ENCODE measurements at places on chromosomes 1 and 21.

DNA sequence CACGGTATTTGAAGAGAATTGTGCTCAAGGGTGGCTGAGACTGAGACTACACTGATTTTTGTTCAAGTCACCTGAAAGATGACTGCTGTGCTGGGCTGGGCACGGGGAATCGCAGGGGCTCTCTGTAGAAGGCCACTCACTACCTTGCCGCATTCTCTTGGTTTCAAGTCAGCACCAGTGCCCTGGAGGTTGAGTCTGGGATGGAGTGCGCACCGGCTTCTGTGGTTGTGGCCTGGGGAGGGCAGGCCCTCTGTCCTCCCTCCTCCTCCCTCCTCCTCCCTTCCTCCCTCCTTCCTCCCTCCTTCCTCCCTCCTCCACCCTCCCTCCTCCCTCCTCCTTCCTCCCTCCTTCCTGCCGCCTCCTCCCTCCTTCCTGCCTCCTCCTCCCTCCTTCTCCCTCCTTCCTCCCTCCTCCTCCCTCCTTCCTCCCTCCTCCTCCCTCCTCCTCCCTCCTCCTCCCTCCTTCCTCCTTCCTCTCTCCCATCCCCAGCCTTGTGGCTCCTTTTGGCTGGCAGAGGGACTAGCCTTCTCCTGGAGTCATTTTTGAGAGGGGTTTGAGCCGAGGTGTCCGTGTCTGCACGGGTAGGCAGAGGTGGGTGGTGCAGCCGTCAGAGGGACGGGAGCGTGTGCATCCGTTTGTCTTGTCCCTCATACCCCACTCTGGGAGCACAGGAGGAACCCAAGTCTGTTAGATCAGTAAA is 9.5 kb downstream of the RER1 start:
- DNase-seq, result no peak

- DNase-seq, result no peak
Observed at GRCh38 chr1:64505944-64506655, 36.2 kb downstream of the CACHD1 start.

DNA sequence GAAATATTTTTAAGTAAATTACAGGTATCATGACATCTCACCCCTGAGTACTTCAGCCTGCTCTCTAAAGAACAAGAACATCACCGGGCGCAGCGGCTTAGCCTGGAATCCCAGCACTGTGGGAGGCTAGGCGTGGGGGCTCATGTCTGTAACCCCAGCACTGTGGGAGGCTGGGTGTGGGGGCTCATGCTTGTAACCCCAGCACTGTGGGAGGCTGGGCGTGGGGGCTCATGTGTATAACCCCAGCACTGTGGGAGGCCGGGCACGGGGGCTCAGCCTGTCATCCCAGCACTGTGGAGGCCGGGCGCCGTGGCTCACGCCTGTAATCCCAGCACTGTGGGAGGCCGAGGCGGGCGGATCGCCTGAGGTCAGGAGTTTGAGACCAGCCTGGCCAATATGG is 7.7 kb upstream of the CDK11B start:
- no peak for DNase-seq

DNA sequence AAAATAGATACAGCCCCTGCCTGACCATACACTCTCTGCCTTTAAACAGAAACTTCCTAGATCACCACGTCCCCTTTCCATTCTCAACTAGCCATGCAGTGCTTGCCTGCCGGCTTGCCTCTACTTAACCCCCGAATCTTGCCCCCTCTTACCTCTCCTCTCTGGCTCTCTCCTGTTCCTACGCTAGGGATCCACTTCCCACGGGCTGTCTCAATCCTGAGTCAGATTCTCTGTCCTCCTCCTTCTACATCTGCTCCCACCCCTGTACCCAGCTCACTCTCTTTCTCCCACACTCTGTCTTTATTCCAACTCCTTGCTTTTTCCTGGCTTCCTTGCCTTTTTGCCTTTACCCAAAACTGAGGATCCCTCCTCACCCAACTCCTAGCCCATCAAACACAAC is 29.3 kb downstream of the ATF3 start:
- DNase-seq, result no peak

DNA sequence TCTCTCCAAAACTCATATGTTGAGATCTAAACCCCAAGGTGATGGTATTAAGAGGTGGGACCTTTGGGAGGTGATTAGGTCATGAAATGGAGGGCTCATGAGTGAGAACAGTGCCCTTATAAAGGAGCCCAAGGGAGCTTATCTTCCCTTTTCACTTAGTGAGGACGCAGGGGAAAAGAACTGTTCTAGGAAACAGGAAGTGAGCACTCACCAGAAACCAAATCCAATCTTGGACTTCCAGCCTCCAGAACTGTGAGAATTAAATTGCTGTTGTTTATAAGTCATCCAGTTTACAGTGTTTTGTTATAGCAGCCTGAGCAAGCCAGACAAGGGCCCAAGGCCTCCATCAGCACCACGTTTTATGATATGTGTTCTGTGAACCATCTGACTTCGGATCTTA is 60.3 kb upstream of the LRRC8D start:
- no peak for DNase-seq

DNA sequence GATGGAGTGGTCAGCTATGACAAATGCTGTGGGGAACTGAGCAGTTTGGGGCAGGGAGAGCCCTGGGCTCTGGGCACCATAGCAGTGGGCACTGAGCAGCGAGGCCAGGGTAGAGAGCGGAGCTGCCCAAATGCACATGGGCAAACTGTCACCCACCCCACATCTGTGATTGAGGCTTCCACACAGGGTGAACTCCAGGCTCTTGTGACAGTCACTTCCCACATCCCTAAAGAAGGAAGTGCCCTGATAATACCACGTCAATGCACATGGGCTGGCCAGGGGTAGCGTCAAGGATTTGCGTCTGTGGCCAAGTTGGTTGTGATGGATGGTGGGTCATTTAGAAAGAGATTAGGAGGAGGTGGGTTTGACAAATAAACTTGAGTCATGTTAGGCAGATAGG is 2.6 kb upstream of the GUCA2B start:
- DNase-seq, result no peak

DNA sequence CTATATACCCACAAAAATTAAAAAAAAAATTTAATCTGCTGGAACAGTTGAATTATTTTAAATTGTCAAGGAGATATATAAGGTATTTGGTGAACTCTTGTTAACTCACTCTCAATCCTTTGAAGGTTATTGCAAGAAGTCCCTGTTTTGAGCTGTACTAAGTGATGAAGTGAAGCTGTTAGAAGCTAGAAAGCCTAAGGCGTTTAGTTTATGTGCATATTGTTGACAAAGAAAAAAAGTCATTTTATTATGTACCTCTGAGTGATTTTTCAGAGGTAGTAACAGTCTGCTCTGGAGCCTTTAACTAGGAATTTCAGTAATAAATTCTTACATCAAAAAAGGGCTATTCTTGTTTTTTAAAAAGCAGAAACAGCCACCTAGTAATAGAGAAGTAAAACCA is 59.6 kb downstream of the TMEM200B start:
- DNase-seq, result no peak

DNA sequence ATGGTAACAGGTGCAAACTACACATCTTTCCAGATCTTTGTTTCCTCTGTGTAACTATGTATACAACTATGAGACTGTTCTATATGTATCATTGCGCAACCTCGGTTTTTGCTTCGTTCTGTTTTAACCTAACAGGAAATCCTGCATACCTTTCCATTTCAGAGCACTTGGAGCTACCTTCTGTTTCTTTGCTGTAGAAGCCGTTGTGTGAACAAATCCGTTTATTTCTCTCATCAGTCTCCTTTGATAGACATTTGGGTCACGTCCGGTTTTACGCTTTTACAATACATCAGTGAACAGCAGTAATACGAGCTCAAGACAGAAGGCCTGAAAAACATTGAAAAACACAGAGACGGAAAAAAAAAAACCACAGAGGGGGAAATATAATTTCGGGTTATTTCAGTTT is 10.5 kb downstream of the ATP5IF1 start:
- DNase-seq, result no peak

- DNase-seq, result no peak
Observed at GRCh38 chr1:99171184-99171813, 93.0 kb upstream of the PLPPR4 start.

- DNase-seq, result no peak
Observed at GRCh38 chr1:54774820-54775498, 10.6 kb upstream of the PARS2 start.

GRCh38 chr1:109243221-109243620 is 6.1 kb upstream of the CELSR2 start:
- no peak for DNase-seq

- DNase-seq, result no peak
Observed at GRCh38 chr1:210294999-210295745, 33.5 kb upstream of the HHAT start.

GRCh38 chr1:231727171-231727570 is 100.6 kb downstream of the DISC1 start:
- DNase-seq, result no peak

DNA sequence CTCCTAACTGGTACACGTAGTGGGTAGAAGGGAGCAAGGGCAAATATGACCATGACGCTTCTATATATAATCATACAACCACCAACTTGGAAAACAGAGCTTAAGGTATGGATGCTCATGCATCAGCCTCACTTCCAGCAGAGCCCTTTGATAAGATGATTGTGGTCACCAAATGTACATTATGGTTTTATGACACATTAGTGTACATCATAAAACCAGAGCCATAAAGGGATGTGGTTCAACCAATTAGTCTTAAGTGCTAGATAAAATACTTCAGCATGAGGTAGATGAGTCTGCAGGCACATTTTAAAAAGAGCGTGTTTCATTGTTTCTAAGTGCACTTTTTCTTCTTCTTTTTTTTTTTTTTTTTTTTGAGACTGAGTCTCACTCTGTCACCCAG is 43.7 kb downstream of the NIBAN1 start:
- DNase-seq, result no peak

DNA sequence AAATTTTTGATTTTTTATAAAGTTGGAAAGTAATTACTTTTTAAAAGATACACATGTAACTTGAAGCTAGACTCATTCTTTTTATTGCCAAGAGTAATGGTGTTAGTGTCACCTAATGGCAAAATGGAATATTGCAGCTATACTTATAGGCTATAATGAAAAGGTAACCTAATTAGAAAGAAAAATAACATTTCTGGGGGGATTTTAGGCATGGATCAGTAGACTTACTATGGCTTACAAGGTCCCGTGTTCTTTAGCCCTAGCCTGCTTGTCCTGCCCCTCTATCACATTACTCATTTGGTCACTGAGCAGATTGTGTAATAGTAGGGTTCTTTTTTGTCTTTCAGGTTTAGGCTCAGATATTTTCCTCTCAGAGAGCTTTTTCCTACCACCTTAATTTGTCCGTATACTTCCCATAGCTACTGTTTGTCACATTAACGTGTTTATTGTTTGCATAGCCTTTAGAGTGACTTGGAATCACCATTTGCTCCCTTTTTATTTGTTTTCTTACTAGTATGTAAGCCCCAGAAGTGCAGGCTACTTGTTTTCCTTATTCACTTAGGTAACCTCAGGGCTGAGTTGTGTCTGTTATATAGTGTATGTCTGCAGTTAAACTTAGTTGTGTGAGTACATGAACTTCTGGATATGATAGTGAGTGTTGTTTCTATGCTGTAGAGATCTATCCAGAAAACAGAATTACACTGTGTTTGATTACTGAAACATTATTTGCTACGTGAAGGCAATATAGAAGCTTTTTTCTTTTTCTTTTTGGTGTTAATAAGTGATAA is 58.7 kb downstream of the RABGAP1L start:
- DNase-seq, result no peak

DNA sequence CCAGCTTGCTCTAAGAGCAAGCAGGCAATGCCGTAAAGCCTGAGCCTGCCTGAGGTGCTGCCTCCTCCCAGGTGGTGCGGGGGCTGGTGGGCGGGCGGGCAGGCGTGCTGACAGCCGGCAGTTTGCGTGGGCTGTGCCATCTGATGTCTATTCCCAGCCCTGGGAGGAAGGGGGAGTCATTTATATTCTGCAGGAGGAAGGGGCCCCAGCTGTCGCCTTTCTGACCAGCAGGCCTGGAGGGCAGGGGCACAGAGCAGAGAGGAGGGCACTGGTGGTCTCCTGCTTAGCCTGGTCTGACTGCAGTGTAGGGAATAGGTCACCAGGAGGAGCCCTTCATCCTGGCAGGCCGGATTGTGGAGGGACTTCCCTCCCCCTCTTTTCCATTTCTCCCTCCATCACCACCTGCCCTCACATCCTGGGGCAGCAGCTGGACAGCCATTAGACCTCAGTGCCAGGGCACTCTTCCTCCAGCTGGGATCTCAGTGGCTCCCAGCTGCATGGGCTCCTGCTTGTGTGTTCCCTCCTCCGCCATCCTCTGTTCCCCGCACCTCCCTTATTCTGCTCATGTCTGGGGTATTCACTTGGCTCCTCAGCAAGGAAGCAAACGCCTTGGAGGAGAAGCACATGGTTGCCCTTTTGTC is 4.4 kb downstream of the CYB561D1 start:
- DNase-seq, result no peak

GRCh38 chr1:194339471-194339870 is 1153.1 kb upstream of the B3GALT2 start:
- DNase-seq, result no peak

DNA sequence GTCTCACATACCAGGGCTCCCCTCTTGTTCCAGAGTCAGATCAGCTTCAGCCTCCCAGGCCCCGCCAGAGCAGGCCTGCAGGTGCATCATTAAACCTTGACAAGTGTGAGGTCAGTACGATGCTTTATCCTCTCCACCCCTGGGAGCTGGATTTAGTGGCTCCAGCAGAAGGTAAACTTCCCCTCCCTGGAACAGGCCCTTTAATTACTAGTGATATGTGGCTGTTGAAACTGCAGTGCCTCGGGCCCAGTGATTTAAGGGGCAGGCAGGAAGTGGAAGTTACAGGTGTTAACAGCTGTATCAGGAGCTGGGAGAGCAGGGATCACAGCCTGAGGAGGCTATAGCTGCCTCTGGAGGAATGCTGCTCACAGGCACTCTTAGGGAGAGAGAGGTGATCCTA is 132.4 kb upstream of the KLHDC7A start:
- DNase-seq, result no peak

DNA sequence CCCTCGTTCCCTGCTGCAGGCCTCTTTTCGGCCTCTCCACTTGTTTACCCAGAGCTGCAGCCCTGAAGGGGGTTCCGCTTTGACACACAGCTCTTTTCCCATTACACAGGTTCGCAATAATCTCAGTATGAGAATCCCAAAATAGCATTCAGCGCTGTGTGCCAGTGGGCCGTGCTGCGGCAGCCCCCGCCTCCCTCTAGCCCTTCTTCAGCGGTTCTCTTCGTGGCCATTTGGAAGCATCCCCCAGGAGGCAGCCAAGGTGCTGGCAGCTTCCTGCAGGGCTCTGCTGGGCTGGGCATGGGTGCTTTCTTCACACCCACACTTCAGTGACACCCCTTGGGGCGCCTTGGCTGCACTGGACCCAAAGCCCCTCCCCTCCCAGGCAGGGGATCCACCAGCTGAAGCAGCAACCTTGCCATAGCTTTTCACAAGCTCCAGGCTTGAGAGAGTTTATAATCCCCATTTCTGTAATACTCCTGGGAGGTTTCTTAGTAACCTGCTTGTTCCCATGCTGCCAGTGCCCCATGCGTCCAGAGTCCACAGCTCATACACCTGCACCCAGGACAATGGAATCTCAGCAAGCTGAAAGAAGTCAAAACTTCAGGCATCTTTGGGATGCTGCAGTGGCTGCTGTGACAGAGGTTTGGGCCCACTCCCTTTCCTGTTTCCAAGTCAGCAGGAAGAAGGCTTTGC is 8.1 kb downstream of the NCF2 start:
- no peak for DNase-seq

DNA sequence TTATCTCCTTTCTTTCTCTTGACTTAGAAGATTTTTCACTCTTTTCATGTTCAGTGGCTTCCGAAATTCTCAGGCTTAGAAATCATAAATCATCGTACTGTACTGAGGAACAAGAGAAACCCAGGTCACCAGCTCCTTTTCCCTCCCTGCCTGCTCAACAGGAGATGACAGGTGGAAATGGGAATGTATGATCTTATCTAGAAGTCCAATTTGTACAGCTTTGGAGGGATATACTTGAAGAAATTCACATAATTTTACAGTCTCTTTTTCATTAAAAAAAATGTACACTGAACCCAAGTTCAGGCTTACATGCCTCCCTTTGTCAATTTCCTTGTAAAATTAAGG is 11.7 kb downstream of the EVA1C start:
- DNase-seq, result no peak

All from stimulated activated CD8-positive, alpha-beta memory T cell treated with anti-CD3 and anti-CD28 coated beads, Interleukin-2, amount 100 ng/mL, for 1 hour (primary cell).